ENCODE measurements at places on chromosomes 6 and 20.
A peak's percentile ranks its signal among the peaks of the same experiment; 100 is the strongest.

DNA sequence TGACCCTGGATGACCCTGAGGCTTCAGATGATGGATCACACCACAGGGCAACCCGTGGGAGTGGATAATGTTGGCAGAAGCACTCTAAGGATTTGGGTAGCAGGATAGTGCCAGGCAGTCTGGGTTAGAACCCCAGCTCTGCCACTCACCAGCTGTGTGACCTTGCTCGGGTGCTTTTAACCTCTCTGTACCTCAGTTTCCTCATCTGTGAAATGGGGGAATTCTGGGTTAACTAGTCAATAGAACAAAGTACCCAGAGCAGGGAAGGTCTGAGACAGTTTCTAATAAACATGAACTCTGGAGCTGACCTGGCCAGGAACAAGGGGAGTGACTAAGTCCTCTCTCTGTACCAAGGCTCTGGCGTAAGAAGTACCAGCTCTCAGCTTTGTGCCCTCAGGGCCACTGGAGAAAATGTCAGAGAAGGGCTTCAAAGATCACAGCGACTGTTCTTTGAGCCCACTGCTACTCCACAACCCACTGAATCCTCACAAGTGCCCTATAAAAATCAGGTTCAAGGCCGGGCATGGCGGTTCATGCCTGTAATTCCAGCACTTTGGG, 14.7 kb upstream of the NOL4L start:
- no peak for DNase-seq

- DNase-seq = no peak
These were observed 37.7 kb downstream of the INSM1 start for GRCh38 chr20:20405623-20406022.

DNA sequence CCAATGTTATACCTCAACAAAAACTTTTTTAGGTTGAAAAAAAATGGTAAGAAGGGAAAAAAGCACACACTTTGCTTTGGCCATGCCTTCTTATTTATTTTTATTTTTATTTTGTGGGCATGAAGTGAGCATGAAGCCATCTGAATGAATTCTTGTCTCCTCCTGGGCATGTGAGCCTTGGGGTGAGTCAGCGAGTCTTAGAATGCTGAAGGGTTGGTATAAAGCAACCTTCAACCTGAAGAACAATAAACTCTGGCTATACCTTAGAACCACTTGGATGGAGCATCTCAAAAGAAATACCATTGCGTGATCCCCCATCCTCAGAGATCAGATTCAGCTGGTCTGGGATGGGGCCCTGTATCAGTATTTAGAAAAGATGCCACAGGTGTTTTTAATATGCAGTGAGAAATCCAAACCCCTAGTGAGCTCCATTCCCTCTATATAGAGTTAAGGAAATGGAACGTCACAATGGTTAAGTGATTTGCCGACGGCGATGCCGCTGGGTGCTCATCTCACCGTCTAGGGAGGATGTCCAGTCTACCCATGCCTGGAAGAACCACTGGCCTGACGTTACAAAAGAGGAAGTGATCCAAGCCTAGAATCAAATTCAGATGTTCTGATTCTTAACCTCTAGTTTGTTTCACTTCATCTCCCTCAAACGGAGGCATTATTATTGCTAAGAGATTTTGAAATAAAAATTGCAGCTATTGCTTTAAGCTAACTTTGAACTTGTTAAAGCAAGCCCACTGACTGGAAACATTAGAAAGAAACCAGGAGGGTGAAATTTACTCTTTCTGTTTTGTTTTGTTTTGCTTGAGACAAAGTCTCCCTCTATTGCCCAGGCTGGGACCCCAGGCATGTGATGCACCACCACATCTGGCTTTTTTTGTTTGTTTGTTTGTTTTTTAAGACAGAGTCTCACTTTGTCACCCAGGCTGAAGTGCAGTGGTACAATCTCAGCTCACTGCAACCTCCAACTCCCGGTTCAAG, 67.1 kb downstream of the EDN1 start:
- no peak for DNase-seq

DNA sequence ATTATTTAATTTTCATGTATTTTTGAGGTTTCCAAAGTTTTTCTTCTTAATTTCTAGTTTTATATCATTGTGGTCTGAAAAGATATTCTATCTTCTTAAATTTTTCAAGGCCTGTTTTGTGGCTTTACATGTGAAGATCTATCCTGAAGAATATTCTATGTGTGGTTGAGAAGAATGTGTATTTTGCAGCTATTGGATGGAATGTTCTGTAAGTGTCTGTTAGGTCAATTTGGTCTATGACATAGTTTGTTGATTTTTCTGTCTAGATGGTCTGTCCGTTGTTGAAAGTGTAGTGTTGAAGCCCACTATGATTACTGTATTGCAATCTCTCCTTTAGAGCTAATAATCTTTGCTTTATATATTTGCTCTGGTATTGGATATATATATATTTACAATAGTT, 125.7 kb downstream of the CRYBG1 start:
- no peak for DNase-seq

GRCh38 chr20:45432294-45432693, 16.4 kb downstream of the PIGT start:
- DNase-seq = no peak

DNA sequence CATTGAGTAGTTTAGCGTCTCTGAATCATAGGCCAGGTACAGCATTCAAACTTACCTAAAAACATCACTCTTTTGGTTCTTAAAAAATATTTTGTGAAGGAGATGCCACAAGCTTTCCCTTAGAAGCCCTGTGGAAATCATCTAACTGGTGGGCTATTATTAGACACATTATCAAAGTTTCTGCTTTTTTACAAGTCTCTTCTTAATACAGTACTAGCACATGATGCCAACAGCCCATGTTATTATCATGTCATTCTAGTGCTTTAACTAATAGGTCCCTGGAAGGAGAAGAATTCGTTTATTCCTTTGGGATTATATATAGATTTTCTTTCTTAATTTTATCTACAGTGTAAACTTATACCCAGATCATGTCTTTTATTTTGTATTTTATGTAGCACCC, 146.0 kb upstream of the PTPRK start:
- DNase-seq = no peak

GRCh38 chr6:134575221-134575620, 257.3 kb upstream of the SGK1 start:
- DNase-seq = no peak

- DNase-seq = peak; percentile 51
These were observed at the start of gene OGFR for GRCh38 chr20:62804627-62805154. TSS of gene OGFR (plus strand) at chr20:62804835. CDS start at chr20:62804860, 25 bp downstream.

- DNase-seq = no peak
These were observed 50.0 kb downstream of the RTN4IP1 start for GRCh38 chr6:106579281-106579680.

- no peak for DNase-seq
These were observed 56.7 kb downstream of the FAM120B start for GRCh38 chr6:170363255-170363654.

DNA sequence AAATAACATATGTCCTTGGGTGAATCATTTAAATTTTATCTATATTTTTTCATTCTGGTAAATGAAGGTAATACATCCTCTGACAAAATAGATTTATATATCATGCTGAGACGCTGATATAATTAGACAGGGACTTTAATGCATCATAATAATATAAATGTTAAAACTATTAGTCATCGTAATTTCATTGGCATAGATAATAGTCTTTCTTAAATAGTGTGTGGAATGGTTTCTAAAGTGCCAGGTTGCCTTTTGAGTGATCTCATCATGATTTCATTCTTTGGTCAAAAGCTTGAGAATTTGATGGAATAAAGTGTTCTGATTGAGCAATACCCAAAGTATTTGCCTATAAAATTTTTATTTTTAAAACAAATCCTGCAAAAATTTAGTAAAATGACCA, 43.2 kb upstream of the BMP5 start:
- DNase-seq = no peak

DNA sequence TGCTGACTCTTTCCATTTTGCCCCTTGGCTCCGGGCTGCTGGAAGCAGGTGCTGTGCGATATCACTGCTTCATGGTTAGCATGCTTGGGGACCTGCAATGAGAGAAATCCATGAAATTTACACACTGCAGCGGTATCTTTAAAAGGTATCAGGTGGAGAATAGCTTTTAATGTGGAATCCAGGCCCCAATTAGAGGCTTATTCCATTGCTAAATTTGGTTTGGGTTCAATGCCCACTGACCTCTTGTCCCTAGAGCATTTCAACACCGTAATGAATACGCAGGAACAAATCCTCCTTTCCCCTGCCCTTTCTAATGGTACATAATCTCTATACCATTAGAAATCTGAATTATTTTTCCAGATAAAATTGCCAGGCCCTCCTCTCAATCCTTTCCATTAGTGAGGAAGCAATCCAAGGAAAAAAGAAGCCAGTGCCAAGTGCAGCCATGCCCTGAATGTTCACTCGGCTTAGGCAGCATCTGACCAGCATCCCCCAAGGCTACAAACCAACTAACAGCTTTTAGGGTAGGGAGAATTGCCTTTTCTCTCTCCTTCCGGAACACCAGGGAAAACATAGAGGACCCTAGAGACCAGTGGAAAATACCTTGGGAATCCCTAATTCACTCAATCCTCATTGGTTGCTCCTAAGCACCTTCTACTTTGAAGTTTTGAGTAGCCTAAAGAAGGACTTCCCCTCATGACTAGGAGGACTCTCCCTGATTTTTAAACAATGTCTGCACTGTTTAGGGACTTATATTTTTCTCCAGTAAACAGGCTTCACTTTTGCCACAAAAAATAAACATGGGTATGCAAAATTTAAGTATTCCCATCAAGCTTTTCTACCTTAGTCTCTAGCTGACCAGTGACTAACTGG, 143.1 kb downstream of the QRSL1 start:
- DNase-seq = no peak

DNA sequence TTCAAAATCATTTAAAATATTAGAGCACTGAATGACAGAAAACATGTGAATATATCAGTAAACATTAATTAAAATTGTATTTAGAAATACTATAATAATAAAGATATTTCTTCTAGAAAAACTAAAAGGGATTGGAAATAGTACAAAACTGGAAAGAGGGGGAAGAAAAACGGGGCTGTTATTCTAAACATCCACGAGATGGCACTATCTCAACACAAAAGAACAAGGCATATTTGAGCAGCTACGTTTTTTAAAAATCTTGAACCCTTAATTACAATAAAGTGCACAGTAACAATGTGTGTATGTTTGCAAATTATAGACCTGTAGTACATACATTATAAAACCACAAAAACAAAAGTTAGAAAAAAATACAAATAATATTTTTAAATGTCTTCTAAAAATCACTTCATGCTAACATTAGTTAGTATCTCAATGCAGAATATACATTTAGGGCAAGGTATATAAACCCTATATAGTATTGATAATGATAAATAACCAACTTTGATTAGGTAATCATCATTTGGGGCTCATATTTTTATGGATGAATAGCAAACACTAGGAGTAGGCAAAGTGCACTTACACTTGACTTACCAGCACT, 42.5 kb upstream of the PNISR start:
- DNase-seq = no peak

GRCh38 chr6:7919871-7920270, 9.3 kb upstream of the TXNDC5 start:
- no peak for DNase-seq

DNA sequence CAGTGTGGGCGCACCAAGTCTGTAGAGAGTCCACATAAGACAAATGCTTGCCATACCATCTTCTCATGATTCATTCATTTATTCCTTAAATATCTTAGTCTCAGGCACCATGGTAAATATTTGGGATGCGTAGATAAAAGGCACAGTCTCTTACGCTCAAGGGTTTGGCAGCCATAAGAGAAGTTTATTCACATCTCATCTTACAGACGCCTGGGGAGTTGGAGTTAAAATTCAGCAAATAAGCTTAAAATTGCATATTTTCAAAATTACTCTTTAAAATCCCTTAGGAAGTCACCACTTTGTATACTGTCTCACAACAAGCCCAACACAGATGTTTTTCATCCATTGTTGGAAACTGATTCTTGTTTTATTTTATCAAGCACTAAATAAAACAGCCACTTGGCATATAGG, 363.3 kb downstream of the KIF16B start:
- DNase-seq = no peak

- no peak for DNase-seq
These were observed 17.6 kb upstream of the SGK2 start for GRCh38 chr20:43541214-43541613.

DNA sequence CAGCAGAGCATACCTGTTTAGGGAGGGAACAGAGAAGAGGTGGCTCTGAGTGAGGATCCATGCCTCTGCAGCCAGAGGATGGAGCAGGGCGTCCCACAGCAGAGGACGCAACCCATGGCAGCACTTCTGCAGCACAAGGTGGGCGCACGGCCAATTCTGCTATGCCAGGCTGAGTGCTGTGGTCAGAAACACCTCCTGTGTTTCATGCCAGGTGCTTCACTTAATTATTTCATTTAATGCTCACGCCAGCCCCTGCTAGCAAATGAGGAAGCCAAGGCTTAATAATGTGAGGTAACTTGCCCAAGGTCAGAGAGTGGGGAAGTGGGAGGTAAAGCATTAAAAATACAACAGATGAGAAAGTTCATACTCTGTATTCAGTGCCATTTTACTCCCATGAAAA, 68.5 kb upstream of the PTGIS start:
- no peak for DNase-seq

DNA sequence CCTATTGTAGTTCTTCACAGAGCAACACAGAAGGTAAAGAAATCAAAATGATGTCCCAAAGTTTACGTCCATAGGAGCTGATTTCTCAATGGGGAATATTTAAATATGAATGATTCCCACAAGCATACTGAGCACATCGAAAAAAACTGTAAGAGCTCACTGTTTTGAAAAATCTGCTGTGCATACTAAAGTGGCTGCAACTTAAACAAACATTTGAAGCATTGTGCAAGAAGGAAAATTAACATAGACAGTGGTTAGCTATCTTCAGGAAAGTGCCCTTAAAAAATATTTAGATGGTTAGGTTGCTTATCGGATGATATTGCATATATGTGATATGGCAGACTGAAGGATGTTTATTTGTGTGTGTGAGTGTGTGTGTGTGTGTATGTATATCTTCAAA, 747.6 kb downstream of the RFPL4B start:
- DNase-seq = no peak

GRCh38 chr20:56409521-56409920, 2.5 kb upstream of the CASS4 start:
- DNase-seq = no peak

GRCh38 chr6:5851261-5851757, 155.4 kb downstream of the NRN1 start:
- peak; percentile 36 for DNase-seq

DNA sequence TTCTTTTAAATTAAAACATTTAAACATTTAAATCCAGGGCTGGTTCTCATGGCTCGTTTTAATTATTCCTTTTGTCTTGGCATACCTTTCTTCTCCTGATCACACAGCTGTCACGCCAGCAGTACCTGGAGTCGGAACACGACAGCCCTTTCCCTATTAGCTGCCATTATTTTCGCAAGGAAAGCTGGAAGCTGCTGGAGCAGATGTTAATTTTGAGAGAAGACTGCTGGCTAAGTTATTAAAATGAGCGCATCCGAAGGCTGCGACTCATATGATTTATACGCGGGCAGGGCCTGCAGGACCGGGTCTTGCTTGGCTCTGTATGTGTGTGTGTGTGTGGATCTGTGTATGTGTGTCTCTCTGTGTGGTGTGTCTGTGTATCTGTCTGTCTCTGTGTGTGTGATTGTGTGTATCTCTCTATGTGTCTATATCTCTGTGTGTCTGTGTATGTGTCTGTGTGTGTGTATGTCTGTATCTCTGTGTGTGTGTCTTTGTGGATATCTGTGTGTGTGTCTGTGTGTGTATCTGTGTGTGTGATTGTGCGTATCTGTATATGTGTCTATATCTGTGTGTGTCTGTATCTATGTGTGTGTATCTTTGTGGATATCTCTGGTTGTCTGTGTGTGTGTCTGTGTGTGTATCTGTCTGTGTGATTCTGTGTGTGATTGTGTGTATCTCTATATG, 191.5 kb downstream of the CDH4 start:
- no peak for DNase-seq

All from activated CD4-positive, alpha-beta T cell treated with anti-CD3 and anti-CD28 coated beads, Interleukin-2, amount 50 U/mL, for 24 hours (primary cell).